Activated T-helper 1 cell treated with anti-CD3 and anti-CD28 coated beads, Interleukin-2, amount 50 U/mL, for 16 hours (primary cell): ENCODE measurements at places on chromosomes 12 and 14.

- DNase-seq, result no peak
Observed at GRCh38 chr12:49358483-49359141, 8.7 kb upstream of the SPATS2 start.

DNA sequence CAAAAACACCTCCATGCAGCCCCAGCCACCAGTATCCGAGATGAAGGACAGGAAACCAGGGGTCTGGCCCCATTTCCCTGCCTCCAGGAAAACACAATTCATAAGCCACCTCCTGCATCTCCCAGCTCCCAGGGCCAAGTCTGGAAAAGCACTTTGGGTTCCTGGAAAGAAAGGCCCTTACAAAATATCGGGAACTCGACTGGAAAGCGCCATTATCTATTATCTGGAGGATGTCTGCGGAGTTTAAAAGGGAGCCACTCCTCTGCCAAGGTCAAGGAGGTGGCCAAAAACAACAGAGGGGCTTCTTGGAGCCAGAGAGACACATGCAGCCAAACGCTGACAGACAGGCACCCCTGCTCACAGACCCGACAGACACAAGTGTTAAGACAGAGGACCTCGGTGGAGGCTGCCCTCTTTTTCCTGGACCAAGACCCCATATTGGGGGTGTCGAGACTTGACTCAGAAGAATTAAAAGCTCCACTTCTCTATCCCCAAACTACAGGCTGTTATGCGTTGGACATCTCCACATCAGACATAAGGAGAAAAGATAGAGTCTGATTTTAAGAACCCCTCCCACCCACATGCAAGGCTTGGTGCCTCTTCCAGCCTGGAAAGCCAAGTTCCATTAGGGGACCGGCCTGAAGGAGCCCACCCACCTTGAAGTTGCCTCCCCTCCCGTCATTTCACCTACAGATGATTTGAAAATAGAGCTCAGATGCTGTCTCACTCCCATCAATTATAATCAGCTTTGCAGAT, 9.6 kb downstream of the ACTN1 start:
- no peak for DNase-seq

- DNase-seq, result no peak
Observed at GRCh38 chr12:64585104-64585503, 25.2 kb upstream of the RASSF3 start.

DNA sequence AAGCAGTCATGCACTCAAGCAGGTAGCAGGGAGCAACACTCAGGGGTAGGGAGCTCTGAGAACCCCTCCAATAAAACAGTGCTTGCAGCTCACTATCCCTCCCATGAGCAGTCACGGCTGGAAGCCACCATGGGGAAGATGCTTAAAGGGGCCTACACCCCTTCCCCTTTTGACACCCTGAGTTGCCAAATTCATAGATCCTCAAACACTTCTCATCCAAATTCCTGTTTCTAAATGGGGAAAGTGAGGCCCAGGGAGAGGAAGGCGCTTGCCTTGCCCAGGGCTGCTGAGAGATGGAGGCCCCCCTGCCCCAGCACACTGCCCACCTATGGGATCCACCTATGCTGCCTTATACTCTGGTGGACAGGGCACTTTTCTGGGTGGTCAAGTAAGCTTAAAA, 7.2 kb upstream of the ENDOU start:
- DNase-seq, result no peak

DNA sequence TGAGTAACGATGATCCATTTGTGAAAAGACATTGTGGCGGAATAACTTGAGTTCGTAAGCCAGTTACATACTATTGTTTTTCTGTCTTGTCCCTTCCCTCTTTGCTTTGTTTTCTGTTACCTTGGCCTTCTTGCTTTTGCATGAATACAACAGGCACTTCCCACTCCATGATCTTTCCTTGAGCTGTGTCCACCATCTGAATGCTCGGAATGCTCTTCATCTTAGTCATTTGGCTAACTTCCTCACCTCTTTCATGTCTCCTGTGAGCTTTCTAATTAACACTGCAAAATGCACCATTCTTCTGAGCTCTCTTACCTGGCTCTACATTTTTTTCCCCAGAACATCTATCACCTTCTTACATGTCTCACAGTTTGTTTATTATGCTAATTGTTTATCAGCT, 10.0 kb downstream of the KNTC1 start:
- DNase-seq, result no peak

DNA sequence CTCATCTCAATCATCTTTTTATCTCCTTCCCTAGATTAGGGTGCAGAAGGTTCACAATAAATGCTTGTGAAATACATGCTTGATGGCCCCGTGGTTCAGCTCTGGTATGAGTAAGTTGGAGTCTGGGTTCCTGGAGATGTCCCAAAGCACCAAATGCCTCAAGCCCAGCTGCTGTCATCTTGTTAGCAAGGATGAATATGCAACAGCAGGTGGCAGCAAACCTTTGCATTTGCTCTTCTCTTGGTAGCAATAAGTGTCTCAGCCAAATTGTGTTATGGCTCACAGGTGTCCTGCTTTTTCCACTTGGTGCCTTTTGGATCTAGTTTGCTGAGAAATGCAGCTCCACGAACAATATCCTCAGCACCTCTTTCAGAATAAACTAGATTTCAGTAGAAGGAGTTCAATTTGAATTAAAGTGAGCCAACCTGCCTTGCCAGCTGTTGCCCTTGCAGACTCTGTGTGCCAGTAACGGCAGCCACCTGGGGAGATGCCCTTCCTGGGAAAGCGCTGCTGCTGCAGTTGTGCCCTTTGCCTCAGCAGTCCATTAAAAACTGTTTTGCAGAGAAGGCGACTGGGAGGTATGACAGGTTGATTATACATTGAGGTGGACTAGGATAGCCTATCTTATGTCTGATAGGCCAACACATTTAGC, 417.3 kb downstream of the SNAPC1 start:
- no peak for DNase-seq

- DNase-seq, result no peak
Observed at GRCh38 chr12:97464385-97465321, 2.0 kb downstream of the RMST start.

- no peak for DNase-seq
Observed at GRCh38 chr14:75234173-75235115, 44.2 kb upstream of the FOS start.

GRCh38 chr12:124573839-124574786, 6.7 kb upstream of the NCOR2 start:
- DNase-seq, result no peak

- no peak for DNase-seq
Observed at GRCh38 chr12:18899162-18899561, 161.2 kb downstream of the CAPZA3 start.

DNA sequence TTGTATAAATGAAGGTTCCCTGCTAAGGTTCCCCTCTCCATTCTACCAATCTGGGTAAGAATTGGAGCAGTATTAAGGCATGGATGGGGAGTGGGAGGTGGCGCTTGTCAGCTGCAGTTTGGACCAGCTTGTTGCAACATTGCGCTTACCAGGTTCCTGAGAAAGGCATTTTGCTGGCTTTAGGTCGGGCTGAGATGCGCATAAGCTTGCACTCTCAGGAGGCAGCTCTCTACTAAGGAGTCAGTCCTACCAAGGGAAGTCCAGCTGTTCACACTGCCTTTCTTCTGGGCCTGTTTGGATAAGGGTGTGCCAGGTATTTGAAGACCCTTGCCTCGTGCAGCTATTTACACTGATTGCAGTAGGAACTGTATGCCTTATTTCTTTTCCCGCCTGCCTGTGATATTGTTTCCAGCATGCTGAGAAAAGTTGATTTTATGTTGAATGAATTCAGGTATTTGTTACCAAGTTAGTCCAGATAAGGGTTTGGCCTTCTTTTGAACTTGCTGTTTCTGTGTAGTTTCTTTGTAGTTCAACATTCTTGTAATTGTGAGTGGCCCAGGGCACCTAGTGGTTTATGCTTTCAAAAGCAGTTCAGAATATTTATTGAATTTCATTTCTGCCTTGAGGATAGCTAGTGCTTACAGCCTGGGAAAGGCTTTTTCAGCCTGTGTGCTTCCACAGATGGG, 2.6 kb downstream of the MLEC start:
- no peak for DNase-seq

GRCh38 chr14:74438351-74438915, 12.4 kb upstream of the SYNDIG1L start:
- no peak for DNase-seq

DNA sequence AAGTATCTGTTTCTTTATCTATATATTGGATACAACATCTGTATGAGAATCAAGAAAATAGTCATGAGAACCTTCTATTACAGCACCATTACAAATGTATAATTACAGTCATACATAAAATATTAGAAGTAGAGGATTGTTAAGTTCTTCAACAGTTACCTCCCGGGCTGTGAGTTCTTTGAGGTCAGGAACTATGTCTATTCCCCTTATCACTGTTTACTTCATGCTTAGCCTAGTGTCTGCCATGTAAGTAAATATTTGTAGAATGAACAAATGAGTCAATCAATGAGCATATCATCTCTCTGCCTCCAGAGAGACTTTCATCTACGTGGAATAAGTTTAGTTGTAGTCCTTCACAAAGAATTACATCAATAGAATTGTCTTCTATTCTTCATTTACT, 47.2 kb downstream of the PUS7L start:
- DNase-seq, result no peak

- no peak for DNase-seq
Observed at GRCh38 chr14:74609721-74610120, 2.3 kb downstream of the LTBP2 start.

DNA sequence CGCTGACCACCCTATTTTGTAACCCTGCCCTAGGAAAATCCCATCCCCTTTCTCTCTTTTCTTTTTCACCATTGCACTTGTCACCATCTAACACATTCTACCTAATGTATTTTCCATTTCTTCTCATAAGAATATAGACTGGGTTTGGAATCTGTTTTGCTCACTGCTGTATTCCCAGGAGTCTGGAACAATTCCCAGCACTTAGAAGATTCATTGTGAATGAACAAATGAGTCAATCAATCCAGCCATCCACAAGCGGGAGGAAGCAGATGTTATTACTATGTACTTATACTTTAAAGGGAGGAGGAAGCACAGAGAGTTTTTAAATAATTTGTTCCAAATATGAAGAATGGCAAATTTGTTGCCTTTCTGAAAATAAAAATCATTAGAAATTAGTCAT, 142.1 kb downstream of the KIF21A start:
- DNase-seq, result no peak

- DNase-seq, result no peak
Observed at GRCh38 chr12:30180602-30181001, 396.9 kb upstream of the TMTC1 start.

DNA sequence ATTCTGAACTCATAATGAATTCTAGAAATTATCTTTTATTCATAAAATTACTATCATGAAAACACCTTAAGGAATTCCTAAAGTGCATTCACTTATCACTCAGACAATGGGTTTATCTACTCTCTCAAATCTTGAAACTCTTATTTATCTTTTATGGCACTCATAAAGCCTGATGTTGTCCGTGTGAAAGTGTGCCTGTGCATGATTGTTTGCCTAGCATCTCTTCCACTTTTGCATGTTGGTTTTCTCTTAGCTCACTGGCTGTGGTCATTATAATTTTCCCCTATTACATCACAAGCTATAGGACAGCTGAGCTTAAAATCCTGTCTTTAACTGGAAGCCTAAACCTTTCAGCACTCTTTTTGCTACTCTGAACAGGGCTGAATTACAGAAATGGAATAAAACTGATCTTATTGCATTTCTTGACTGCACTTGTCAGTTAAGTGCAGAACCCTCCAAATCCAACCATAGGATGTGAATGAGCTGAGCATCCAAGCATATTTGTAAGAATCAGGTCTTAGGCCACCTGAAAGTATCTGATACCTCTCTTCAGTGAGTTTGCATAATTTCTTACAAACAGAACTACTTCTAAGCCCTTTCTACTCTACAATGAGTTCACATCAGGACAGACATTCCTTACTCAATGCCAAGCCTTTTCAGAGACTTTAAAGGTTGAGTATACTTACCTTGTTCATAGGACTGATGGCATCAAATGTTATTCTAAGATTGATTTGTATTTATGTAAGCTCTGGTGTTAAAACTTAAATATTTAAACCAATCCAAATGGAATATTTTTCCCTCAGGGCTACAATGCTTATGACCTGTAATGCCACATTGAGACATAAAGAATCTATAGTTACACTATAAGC, 221.2 kb upstream of the KITLG start:
- no peak for DNase-seq

DNA sequence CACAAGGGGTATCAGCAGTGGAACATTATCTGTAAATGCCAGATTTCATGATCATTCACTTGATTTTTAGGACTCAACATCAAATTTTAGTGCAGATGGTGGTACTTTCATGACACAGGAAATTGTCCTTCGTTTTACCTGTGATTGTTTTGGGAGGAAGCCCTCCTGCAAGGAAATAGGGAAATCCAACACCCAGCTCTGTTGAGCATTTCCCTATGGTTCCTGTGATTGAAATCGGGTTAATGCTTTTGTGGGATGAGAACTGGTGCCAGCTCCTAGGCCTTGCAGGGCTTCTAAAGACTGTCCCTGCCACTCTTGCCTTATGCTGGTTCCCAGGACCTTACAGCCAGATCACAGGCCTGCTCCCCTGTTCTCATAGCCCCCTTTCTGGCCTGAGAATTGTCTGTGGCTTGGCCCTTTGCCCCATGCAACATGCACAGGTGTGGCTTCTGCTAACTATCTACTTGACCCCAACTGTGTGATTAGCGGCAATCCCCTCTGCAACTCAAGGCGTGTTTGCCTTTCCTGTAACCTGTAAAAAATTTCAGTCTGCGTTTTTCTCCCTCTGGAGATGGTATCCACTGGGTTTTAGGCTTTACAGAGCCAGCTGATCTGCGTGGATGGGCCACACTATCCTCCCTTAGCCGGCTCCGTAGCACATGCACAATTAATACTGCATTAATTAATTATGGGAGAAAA, 112.5 kb downstream of the ETV6 start:
- DNase-seq, result no peak

- DNase-seq, result no peak
Observed at GRCh38 chr14:70905301-70905700, 2.0 kb upstream of the PCNX1 start.

DNA sequence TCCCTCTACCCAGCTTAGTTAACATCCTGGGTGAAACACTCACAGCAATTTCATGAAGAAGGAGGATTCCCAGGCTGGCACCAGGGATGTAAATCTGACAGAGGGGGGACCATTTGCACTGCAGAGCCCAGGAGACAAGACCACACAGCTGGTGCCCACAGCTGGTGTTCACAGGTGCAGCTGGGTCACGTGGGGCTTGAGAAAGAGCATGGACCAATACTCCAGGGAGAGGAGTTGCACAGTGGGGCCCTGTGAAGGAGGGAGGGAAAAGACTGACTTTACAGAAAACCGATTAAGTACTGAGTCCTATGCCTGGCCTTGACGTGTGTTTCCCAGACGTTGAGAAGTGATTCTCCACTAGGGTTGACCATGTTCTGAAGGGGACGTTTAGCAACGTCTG, 1316.7 kb upstream of the TMEM132C start:
- no peak for DNase-seq

GRCh38 chr14:92596331-92596907, 82.8 kb downstream of the RIN3 start:
- no peak for DNase-seq

GRCh38 chr12:1691123-1692007, 495 bp downstream of the ADIPOR2 start:
- DNase-seq, result no peak

DNA sequence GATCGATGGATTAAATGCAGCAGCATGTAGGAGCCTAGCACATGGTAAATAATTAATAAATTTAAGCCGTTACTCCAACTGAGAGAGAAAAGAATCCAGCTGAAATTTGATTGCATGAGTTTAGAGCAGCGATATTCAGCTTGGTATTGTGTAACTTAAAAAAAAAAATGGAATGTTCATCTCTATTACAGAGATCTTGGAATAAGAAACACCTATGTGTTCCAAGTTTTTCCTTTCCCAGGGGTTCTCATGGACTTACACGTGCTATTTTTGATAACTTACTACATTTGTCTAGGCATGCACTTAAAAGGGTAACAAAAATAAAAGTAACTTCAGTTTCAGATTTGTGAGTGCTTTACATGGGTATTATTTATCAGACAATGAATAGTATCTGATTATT, 122.8 kb downstream of the RASSF9 start:
- no peak for DNase-seq
